Stimulated activated CD4-positive, alpha-beta T cell treated with anti-CD3 and anti-CD28 coated beads, Interleukin-4, amount 100 ng/mL, for 4 hours (primary cell): ENCODE measurements at places on chromosomes 5 and 9.

DNA sequence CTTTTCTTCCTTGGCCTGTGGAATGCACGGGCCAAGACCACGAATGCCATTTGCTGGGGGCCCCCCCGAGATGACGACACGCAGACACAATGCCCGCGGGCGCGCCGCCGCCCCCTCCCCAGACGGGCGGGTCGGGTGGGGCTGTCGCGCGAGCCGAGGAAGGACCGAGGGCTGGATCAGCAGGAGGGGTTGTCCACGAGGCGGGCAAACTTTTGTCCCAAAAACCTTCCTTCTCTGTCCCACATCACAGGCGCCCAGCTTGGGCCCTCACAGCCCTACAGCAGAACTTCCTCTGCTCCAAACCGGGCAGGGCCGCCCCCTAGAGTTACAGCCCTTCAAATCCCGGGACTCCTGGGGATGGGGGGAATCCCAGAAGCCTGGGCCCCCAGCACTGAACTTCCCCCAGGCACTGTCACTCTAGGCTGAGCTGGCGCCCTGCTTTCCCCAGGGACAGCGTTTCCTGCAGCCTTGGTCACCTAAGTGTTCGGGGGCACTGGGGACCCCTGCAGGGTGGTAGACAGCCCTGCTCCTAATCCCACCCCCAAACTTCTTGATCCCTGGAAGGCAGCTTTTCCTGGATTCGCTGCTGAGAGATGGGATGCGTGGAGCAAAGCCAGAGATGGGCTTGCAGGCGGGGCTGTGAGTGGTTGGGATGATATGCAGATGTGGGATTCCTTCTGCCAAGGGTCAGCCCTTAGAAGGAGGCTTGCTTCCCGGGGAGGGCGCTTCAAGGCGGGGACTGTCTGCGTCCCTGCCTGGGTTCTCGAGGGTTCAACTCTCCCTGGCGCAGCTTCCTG lies 980 bp downstream of the COL5A1 start:
- no peak for DNase-seq

DNA sequence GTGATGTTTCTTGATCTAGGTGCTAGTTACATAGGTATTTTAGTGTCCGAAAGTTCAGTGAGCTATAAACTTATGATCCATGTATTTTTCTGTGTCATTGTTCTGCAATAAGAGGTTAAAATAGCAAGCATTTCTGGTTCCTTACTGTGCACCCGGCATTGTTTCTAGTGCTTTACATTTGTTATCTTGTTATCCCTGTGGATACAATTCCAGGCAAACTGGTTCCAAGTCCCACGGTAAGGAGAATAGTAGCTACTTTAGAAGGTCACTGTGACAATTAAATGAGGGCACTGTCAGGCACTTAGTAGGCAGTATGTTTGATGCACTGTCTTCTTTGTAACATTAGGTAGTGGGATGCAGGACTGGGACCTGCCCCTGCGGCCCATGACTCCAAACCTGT lies 9.0 kb downstream of the FUBP3 start:
- no peak for DNase-seq

- DNase-seq = peak; percentile 86
Measured at GRCh38 chr5:115296124-115297022, at the start of gene CCDC112. Gene CCDC112 (minus strand): TSS chr5:115296654. CDS start chr5:115296543, 111 bp downstream.

GRCh38 chr5:115343855-115344254 lies 47.4 kb upstream of the CCDC112 start:
- DNase-seq = no peak

DNA sequence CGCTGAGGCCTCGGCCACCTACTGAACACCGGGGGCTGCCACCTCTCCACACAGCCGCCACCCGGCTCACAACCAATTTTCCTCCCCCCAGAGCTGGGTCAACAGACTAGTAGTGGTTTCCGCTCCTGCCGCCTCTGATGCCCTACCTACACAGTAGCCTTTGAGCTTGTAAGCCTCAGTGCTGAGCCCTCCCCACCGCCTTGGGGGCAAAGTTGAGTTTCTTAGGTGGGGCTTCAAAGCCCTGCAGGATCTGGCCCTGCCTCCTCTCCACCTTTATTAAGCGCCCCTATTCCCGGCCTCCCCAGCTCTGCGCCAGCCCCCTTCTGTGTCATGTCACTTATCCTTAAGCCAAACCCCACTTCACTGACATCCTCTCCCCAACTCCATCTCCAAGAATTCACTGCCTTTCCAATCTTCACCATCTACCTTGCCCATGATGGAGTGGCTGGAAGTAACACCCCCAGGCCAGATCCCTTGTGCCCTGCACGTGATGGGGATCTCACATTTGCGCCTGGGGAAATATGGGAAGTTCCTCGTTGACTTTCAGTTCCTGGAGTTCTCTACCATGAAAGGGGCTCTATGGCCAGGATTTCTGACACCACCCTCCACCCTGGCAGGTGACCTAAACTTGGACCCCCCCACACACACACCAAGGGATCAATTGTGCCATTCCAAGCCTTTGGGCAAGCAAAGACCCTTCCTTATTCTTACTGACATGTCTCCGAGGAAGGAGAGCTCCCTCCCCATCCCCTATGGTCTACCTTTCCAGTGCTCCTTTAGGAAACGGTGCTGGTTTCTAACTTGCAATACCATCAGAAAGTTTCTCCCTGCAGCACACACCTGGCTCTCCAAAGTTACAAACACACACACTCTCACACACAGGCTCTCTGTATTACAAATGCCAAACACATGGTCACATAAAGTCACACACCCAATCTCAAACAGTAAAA lies 2.7 kb upstream of the CNTFR start:
- no peak for DNase-seq

GRCh38 chr9:114273461-114273881 lies 49.4 kb upstream of the ORM1 start:
- no peak for DNase-seq

DNA sequence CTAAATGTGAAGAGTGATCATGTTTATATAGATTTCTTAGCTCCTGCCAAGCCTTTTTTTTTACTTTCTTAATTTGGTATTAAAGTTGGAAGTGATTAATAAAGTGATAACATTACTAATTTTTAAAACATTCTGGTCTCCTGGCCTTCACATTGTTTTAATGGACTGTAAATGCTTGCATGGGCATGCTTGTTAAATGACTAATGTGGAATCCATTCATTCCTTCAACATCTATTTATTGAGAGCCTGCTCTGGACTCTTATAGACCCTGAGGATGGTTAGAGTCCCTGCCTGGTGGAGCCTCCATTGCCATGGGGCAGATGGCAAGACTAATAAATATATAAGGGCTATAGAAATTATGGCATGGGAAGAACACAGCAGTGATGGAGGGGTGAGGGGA lies 103.5 kb downstream of the NTRK2 start:
- no peak for DNase-seq
